ENCODE measurements at places on chromosomes 12 and 14.

- DNase-seq: no peak
Measured at GRCh38 chr12:1436981-1437380, 157.4 kb downstream of the FBXL14 start.

DNA sequence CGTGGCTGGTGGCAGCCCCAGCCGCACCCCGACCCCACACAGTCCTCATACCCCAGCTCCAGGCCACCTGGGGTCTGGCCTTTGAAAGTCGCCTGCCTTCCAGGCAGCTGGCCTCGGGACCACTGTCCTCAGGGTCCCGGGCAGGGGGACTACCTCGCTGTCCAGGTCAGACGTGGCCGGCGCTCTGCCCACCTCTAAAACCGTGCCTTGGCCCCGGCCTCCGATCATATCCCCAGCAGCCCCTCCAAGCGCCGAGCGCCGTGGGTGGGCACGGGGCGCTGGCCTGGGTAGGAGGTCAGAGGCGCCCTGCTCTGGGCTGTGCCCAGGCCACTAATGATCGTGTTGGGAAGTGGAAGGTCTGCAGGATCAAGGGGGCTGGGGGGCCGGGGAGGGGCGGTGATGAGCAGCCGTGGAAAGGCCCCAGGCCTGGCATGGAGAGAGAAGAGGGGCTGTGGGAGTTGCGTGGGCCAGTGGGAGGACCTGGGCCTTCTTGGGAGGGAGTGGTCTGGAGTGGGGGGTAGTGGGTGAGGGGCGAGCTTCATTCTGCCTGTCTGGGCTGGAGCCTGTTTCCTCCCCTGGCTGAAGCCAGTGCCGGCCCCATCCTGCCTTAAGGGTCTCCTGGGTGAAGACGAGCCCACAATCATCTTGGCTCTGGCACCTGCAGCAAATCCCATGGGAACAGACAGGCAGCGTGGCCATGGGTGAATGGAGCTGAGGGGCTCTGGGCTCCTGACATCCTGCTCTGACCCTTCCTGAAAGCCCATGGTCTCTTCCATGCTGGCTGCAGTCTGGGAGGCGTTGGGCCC lies 4.9 kb downstream of the TMEM121 start:
- no peak for DNase-seq

DNA sequence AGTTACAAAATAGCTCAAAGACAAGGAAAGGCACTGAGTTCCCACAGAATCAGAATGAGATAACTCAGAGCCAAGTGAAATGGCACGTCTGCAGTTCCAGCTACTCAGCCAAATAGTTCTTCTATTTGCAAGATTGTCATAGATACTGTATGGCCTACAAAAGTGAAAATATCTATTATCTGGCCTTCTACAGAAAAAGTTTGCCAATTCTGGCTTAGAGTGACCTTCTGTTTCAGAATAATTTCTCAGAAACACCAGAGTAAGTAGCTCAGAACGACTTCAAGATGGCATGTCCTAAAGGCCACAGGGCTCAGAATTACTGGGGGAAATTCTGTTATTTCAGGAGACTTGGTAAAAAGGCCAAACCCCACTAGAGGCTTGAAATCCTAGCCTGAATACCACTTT lies 10.7 kb upstream of the RTRAF start:
- no peak for DNase-seq

DNA sequence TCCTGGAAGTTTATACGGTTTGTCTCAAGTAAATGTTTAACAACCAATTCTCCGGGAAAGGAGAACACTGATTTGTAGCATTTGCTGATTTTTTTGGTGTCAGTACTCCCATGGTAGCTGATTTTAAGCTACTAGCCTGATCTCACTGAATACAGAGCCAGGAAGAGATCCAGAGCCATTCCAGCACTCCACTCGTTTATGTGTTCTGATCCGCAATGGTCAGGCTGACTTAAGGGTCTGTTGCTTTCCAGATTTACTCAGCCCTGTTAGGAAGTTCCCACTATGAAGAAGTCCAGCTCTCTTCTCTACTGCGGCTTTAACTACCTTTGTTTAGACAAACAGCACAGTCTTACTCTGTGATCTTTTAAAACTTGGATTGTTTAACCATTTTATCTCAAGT lies 38.0 kb upstream of the NID2 start:
- no peak for DNase-seq

DNA sequence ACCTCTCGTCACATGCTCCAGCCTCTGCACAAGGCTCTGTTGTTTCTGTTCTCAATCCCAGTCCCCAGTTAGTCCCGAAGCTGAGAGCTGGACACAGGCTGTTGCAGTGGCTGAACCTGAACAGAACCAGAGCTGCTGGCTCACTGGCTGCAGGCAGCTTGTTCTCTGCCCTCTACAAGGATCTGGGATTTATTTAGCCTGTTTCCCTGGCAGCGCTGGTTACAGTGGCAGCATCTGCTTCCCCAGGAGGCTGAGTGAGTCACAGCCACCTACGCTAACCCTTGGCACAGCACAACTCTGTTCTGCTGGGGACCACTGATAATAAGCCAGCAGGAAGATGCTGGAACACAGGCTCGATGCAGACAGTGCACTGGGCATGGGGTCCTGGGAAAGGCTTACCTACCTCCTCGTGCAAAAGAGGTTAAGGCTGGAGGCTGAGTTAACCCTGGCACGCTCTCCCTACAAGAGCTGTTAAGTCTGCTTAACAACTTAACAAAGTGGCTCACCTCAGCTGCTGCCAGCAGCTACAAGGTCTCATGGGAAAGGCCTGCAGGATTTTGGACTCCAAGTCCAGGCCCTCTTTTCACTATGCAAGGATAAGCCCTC lies 299.6 kb downstream of the PCNX1 start:
- DNase-seq: no peak

DNA sequence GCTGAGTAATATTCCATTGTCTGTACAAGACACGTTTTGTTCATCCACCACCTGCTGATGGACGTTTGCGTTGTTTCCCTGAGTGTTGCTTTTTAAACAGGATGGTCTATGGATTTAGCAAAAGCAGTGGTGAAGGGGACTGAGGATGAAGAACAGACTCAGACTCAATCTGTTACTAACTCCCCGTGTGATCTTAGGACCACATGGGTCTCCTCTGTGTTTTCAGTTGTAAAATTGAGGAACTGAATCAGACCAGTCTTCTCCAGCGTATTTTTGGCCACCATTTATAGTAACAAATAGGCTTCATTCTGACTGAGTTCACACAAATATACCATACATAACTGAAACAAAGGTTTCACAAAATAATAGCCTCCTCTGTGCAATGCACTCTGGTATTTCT lies 85.6 kb downstream of the FOXN3 start:
- no peak for DNase-seq

- DNase-seq: no peak
Measured at GRCh38 chr14:99609245-99610170, 5.5 kb upstream of the CCDC85C start.

DNA sequence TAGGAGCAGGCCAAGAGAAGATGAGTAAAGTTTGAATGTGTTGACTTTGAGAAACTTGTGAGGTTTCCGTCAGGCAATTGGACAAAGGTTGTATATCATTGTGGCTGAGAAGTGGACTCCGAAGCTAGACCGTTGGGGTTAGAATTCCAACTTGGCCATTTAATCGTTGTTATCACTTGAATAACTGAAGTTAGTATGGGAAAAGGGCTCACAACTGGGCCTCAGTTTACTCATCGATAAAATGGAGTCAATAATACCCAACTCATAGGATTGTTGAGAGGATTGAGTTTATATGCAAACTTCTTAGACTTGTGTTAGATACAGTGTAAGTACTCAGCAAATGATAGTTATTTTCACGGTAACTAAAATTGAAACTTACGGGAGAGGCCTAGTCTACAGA lies 846 bp downstream of the SLIRP start:
- DNase-seq: no peak

All from activated naive CD8-positive, alpha-beta T cell treated with anti-CD3 and anti-CD28 coated beads for 36 hours (primary cell).